Chondrocyte (in vitro differentiated cells): ENCODE measurements at places on chromosomes 16 and 17. TPM values are rescaled to one million over a fixed set of nuclear protein-coding genes. Genes with fewer than 3 reads are reported as not detected.

- DNase-seq = no peak
Observed at GRCh38 chr17:49760296-49760695, 3.6 kb downstream of the FAM117A start.

- DNase-seq = no peak
Observed at GRCh38 chr17:9529033-9529700, 46.5 kb downstream of the STX8 start.

DNA sequence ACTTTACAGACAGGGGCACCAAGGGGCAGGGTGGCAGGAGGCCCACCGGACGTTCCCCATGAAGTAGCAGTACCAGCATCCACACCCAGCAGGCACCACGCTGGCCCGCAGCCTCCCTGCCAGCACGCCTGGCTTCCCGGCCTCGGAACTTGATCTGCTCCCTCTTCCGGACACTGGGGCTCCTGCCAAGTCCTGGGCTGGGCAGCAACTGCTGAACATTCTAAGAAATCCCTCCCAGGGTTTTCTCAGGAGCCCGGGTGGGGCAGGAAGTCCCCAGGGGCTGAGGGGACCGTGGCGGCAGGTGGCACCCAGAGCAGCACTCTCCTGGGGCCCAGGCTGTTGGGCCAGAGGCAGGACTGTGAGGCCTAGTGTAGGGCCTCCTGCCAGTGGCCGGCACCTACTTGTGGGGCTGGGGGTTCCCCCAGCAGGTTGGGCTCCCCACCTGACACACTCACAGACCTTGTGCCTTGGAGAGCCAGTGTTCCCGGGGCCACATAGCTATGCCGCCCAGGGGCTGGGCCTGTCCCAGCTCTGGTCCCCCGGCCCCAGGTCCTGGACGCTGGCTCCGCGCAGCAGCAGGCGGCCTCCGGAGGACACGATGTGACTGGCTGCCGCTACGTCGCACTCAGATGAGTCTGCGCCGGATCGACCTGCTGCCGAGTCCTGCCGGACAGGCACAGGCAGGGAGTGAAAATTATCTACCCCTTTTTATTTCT lies 86.2 kb upstream of the CBX4 start:
- DNase-seq = no peak

DNA sequence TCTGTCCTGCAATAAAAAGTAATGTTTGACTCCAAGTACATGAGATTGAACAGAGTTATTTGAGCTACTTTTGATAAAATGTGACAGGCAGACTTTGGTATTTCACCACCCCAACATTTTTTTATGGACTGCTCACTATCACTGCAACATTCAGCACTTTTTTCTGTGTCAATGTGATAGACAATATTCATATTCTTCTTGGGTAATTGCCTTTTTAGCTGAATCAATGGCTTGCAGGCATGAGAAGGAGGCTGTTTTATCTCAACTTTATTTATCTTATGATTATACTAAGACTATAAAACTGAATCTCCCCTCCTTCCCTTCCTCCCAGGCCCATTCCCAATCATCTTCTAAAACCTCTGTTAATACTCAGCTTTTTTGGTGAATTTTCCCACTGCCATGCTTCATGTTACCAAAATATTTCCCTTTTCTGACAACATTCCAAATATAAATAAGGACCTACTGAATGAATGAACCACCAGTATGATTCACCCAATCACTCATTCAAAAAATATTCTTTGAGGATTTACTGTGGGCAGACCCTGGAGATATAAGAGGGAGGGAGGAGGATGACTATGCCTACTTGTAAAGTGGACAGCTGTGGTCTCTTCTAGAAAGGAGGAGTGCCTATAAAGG lies 67.6 kb downstream of the CDH13 start:
- no peak for DNase-seq

DNA sequence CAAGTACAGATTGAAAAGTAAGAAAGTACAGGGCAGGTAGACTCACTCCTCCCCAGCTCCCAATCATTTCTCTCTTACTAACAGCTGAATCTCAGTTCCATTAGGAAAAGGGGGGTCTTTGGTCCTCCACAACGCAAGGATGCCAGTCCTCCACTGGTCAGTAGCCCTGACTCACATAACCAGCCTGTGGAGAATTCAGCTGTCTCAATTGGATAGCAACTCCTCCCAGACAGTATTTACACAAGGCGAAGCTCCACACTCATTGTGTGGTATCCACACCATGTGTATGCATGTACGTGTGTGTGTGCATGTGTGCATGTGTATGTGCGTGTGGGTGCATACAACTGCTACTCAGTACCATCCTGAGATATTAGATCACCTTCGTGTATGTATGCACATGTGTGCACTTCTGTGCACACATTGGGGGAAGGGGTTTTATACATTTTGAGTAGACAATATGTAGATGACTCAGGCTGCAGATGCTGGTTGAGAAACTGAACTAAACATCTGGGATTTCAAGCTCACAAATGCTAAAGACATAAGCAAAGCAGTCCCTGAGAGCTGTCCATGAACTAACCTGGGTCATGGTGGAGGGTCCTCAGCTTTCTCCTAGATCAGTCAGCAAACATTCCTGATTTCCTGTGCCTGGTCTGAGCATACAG lies 240.1 kb downstream of the SLC39A11 start:
- no peak for DNase-seq

Gene TBC1D3C
- not detected in 3 replicates for total RNA-seq

DNA sequence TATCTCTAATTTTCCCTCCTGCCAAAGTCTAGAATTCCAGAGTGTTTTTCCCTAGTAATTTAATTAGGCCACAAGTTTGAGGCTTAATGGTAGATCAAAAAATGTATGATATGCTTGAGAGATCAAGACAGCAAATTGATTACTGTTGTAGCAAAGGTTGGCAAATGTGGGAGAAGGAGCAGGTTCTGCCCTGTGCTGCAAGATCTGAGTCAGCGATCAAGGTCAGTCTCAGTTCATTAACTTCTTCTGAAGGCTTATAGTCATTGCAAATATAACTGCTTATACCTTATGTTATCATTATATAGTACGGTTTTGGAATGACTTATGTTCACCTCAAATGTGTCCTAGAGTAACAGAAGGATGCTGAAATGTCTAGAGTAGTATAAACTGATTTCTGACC lies 231.1 kb upstream of the TBX2 start:
- DNase-seq = no peak

Gene GP1BA
- total RNA-seq = not detected in 3 replicates

Gene OR2C1
- not detected in 3 replicates for total RNA-seq

- peak; percentile 36 for DNase-seq
Observed at GRCh38 chr16:8645831-8646230, 24.3 kb downstream of the METTL22 start.

Gene IST1
- total RNA-seq = 172 to 174 TPM (median 172 TPM) in 3 replicates

DNA sequence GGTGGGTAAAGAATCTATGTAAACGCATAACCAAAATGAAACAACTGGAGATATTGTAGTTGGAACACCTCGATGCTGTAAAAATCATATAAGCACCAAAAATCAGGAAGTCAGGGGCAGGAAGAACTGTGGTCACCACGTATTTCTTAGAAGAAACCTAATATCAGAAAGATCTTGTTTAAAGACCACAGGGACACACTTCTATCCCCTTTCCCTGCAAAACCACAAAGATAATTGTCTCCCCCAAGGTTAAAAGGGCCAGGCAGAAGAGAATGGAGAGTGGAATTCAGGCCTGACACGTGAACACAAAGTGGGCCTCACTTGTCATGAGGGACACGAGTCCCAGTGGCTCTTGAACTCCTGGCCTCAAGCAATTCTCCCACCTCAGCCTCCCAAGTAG lies 68.1 kb downstream of the GSG1L start:
- no peak for DNase-seq

DNA sequence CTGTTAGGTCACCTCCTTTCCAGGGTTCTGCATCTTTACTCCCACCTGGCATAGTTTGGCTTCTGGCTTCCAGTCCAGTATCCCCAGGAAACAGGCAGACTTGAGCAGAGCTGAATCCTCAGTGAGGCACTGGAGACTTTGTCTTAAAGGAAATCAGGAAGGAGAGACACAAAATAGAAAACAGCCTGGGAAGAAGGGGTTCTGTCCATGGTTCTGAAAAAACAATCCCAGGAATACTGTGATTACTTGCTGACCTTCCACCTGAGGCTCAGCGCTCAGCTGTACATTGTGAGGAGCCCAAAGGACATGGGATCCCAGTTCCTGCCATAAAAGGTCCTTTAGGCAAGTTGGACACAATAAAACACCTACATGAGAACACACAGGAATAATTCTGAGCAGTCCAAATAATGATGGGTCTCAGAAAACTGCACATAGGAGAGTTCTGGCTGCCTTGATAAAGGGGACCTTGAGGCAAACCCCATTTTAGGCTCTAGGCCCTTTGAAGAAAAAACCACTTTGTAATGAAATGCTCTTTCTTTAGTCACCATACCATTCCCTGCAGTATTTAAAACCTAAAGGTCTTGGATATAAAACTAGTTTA lies 81.4 kb upstream of the CRHR1 start:
- no peak for DNase-seq

DNA sequence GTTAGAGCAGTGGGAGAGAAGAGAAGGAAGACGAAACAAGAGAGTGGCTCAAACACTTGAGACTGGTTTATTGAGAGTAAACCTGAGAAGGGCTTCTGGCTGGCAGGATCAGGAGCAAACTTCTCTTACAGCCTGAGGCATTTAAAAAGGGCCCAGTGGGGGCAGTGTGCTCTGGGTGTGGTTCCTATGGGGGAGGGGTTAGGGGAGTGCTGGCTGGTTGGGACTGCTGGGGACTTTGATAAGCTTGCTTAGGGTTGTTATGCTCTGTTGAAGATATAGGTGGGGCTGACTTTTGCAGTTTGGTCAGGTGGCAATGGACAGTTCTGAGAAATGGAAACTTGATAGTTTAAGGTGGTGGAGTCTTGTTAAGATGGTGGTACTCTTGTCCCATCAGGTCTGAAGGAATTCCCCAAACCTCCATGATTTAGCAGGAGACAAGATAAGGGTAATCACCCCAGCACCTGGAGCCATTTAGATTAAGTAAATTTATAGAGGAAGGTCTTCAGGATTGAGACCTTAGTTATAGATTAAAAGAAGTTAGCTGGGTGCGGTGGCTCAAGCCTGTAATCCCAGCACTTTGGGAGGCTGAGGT lies 79.3 kb downstream of the EMP2 start:
- DNase-seq = no peak

GRCh38 chr17:79956853-79957252 lies 78.8 kb downstream of the TBC1D16 start:
- DNase-seq = peak; percentile 53

DNA sequence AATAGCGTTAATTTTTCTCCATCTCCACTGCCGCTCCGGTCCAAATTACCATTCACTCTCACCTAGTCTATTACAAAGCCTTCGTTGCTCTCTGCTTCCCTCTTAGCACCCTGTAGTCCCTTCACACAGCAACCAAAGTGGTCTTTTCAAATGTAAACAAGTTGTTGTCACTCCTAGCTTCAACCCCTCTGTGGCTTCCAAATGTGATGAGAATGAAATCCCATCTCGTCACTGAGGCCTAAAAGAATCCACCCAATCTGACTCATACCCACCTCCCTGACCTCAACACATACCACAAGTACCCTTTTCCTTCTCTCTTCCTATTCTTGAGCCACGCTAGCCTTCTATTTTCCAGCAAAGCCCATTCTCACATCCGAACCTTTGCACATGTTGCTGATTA lies 2.2 kb upstream of the PELP1 start:
- no peak for DNase-seq

DNA sequence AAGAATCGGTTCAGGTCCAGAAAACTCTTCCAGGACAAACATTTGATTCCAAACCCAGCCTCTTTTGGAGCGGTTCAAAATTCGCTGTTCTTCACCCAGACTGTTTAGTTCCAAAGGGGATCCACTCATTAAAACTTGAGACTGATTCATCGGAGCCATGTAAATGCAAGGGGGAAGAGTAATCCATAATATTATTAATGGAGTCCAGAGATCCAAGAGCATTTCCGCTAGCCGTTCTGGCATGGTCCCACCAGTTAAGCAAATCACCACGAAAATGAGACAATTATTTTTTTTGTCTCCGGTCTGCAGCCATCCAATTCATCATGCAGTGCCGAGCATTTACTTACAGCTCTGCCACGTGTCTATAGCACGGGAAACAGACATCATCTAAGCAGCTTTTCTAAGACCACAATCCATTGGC lies 15.1 kb downstream of the CDH8 start:
- DNase-seq = no peak

DNA sequence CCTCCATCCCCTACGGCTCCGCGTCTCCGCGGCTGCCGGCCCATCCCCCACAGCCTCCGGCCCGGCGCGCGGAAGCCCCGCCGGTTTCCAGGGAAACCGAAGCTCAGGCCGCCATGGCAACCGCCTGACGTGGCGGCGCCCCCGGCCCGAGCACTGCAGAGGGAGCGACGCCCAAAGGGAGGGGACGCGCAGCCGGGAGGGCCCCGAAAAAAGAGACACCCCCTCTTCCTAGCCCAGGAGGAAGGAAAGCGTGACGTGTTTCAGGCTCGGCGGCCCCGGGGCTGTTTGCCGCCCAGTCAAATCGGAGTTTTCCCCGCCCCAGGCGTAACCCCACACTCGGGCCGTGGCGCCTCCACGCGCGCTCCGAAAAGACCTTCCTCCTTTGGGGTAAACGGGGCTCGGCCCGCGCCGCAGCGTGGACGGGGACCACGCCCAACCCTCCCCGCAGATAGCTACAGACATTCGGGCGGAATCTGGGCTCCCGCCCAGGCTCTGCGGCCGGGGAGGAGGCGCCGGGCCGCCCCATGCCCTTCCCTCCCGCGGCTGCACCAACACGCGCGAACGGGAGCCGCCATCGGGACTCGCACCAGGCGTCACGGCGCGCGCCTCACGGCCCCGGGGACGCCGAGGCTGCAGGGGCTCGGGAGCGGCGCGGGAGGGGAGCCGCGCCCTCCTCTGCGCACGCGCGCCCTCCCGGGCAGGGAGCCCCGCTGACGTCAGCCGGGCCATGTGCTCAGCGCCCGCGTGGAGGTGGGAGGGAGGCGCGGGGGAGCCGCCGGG lies 7.5 kb downstream of the MNT start:
- DNase-seq = peak; percentile 89

DNA sequence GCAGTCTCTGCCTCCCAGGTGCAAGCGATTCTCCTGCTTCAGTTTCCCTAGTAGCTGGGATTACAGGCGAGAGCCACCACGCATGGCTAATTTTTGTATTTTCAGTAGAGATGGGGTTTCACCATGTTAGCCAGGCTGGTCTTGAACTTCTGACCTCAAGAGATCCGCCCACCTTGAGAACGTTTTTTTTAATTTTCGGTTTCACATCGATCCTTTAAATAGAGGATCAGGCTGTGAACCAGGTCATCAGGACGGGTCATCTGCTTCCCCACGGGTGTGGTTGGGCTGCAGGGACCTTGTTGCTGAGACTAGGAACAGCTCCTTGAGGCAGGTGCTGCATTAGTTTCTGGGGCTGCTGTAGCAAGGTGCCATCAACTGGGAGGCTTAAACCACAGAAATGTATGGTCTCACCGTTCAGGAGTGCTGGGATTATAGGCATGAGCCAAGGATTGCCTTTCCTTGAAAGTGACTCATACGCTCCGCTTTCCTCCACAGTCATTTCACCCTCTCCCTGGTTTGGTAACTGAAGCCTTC lies 7.9 kb upstream of the NAGPA start:
- no peak for DNase-seq
